ENCODE measurements at places on chromosomes 12 and 14. TPM values are rescaled to one million over a fixed set of nuclear protein-coding genes. Genes with fewer than 3 reads are reported as not detected.

IFNG-AS1 gene
- not detected for total RNA-seq

PLBD2 gene
- 59.1 TPM for total RNA-seq

FSCB gene
- not detected for total RNA-seq

KRT73 gene
- not detected for total RNA-seq

ARHGDIB gene
- total RNA-seq, result 4.7 TPM

CDCA4 gene
- 9.6 TPM for total RNA-seq

OTX2 gene
- not detected for total RNA-seq

BIN2 gene
- not detected for total RNA-seq
